Progenitor cell of endocrine pancreas (in vitro differentiated cells): ENCODE measurements at places on chromosomes 2 and 18. TPM values are rescaled to one million over a fixed set of nuclear protein-coding genes. Genes with fewer than 3 reads are reported as not detected.

Gene PIAS2
- 36.3 and 42.6 TPM in 2 replicates for total RNA-seq

Gene DES
- not detected in 2 replicates for total RNA-seq

Gene CXCR4
- total RNA-seq = 5.9 and 10.4 TPM in 2 replicates

Gene HOXD3
- total RNA-seq = not detected in 2 replicates

Gene ZNF516
- 106 and 108 TPM in 2 replicates for total RNA-seq

Gene SERPINB7
- total RNA-seq = not detected in 2 replicates

Gene TDRD15
- total RNA-seq = 0.04 TPM in 1 of 2 replicates, not detected in the other

DNA sequence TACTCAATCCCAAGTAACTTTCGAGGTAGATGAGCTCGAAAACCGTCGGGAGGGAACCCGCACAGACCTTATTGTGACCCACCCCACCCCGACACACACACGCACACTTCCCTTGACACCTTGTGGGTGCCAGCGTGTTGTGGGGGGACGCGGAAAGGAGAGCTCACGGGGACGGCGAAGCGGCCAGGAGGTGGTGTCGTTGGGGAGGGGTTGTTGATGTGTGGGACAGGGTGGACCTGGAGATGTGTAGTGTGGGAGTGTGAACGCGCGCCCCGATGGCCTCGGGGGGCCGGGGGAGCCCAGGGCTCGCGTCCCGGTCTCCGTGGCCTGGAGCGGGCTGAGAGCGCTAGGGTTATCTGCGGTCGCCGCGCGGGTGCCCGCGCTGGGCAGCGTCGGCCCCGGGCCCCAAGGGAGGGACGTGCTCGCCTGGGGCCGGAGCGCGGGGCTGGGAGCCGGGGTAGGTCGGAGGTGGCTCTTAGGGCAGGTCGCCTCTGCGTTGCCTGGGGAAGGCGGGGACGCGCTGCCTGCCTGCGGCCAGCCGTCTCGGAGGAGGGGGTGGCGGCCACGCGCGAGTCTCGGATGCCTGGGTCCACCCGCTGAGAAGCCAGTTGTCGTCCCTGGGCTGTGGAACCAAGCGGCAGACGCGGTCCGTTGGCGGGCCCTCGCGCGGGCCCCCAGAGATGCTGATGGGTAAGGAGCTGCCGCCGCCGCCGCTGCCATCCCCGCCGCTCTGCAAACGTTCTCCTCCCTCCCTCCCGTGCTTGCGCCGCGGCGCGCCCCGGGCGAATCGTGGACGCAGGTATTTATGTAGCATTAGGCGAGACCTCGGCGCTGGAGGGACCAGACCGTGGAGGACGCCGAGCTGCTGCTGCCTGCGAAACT lies 1.6 kb downstream of the KLHL29 start:
- DNase-seq = peak; percentile 15

DNA sequence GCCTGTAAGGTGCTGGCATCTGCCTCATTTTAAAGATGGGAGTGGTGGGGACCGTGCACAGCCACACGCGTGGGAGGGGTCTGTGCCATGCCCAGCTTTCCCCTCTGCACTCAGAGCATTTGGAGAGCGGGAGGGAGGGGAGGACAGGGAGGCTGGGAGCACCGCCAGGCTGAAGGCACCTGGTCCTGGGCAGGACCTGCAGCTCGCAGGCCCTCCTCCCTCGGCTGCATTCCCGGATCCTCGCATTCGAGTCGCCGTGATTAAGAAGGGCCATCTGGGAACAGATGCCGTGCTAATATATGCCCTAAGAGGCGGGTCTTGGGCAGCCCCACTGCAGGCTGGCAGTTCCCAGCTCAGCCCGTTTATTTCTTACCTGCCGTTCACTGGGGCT lies 84.0 kb downstream of the PTGR3 start:
- DNase-seq = no peak

- DNase-seq = no peak
Observed at GRCh38 chr2:60292242-60292641, 261.2 kb downstream of the BCL11A start.

DNA sequence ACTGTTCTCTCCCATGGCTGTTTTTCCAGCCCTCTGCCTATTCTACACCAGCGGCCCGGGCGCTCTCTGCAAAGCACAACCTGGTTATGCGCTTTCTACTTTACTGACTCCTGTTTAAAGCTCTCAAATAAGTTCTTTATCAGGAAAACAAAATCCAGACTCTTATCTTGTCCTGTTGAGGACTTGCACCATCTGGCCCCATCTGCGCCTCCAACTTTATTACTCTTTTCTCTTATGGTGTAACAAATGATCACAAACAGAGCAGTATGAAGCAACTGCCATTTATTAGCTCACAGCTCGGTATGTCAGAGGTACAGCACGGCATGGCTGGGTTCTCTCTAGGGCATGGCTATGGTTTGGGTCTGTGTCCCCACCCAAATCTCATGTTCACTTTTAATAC lies 236.5 kb upstream of the NT5C1B start:
- DNase-seq = no peak

GRCh38 chr2:219946021-219946420 lies 318.6 kb downstream of the SLC4A3 start:
- DNase-seq = no peak

GRCh38 chr2:212136216-212136795 lies 402.3 kb downstream of the ERBB4 start:
- no peak for DNase-seq

- DNase-seq = no peak
Observed at GRCh38 chr2:5454051-5454390, 238.2 kb upstream of the SOX11 start.

DNA sequence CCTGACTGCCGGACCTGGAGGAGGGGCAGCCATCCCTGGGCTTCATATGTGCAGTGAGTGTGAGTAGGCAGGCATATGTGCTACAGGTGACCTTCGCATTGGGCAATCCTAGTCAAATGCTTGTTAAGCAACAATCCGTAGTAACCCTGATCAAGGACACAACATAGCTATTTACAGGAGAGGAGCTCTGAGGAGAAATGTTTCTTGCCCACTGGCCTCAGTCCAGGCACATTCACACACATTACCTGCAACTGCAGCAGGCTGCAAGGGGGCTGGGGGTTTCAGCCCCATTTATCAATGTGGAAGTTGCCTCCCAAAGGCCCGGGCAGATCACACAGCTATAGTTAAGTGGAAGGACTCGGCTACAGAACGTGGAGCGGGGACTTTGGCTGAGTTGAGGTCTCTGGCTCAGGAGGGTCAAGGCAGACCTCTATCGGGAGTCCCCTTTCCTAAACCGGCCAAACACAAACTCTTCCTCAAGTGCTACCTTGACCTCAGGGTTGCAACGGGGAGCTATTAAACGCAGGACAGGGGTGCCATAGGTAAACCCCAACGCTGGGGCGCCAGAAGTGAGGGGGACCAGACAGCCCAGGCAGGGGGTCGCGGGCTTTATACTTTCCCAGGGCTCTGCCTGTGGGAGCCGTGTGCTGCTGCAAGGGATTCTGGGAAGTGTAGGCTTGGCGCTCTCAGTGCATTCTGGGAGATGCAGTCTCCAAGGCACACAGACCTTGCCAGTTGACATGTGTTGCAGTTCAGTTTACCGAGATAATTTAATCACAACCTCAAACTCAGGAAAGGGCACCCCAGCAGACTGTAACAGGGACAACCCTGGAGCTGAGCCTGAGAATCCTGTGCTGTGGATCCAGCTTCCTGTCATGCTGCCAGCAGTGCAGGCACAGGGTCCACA lies 9.4 kb downstream of the KHK start:
- DNase-seq = no peak

- DNase-seq = no peak
Observed at GRCh38 chr18:49052891-49053644, 102.3 kb upstream of the SMAD7 start.

DNA sequence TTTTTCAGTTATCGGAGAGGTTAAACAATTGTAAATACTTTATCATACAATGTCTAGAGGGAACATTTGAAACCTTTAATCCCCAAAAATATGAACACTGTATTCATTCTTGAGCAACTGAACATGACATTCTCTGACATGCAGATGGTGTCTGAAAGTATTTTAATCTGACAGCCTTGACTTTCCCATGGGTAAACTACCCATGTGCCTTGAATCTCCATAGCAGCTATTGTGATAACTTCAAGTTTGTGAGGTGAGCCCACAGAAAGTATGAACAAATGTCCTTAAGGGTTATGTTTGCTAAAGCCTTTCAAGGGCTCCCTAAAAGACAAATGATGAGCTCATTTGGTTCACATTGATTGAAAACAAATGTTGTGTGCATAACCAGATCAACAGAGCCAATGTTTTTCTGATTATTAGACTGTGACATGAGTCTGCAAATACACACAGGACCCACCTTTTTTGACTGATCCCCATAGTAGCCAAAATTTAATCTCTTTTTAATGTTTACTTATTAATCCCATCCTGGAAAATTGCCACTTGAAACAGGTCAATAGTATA lies 1326.0 kb downstream of the LRP1B start:
- DNase-seq = no peak

DNA sequence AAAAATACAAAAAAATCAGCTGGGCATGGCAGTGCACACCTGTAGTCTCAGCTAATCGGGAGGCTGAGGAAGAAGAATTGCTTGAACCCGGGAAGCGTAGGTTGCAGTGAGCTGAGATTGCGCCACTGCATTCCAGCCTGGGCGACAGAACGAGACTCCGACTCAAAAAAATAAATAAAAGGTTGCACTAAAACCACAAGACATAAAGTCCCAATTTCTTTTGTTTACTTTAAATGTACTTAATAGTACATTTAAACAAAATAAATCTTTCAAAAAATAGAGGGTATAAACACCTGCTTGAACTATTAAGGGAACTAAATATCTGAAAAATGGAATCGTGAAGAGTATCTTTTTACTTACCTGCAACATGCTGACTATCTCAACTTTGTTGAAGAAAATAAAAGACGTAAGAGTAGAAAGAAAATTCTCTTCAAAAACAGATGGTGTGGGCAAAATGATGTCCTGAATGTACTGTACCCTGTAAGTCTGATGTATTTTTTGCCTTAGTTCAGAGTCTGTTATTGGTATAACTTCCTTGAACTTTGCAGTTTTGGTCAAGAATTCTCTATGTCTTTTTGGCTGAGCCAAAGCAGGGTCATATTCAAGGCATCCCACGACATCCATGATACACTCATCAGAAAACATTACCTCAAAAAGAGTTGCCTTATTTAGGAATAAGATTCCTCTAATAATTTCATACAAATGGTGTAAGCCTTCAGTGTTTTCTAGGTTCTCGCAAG lies 19.2 kb downstream of the PPP4R3B start:
- DNase-seq = no peak

DNA sequence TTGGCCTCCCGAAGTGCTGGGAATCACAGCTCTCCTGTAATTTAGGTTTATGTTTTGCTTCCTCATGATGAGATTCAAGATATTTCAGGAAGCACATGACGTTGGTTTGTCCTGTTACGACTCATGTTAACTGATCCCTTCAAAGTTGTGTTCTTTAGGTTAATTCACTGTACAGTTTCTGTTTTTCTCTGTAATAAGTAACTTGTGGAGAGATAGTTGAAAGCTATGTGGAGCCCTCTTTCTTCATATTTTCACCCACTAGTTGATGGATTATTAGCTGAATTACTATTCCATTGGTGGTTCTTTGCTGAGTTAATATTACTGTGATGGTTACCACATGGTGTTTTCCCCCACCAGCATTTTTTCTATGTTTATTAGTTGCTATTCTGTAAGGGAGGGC lies 18.3 kb upstream of the CHCHD5 start:
- no peak for DNase-seq

DNA sequence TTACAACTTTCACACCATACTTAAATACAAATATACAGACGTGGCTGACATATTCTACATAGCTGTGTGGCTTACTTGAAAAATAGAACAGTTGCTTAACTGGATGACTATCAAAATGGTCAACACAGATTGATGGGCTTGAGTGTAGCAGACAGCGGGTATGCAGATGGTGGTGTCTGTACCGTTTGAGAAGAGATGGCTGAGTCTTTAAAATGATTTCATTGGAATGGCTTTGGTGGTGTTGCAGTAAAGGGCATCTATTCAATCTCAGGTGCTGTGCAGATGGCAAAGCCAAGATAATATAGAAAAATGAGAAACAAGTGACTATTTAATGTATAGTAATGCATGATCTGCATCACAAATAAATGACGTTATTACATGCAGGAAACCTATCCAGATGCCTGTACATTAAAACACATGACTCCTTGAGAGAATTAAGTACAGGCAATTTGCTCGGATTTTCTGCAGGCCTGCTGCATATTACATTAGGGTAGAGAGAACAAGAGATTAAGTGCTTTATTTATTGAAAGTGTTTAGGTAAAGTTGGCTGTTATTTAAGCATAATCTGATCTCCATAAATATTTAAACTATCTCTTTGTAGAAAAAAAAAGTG lies 68.5 kb downstream of the AGPS start:
- DNase-seq = no peak

DNA sequence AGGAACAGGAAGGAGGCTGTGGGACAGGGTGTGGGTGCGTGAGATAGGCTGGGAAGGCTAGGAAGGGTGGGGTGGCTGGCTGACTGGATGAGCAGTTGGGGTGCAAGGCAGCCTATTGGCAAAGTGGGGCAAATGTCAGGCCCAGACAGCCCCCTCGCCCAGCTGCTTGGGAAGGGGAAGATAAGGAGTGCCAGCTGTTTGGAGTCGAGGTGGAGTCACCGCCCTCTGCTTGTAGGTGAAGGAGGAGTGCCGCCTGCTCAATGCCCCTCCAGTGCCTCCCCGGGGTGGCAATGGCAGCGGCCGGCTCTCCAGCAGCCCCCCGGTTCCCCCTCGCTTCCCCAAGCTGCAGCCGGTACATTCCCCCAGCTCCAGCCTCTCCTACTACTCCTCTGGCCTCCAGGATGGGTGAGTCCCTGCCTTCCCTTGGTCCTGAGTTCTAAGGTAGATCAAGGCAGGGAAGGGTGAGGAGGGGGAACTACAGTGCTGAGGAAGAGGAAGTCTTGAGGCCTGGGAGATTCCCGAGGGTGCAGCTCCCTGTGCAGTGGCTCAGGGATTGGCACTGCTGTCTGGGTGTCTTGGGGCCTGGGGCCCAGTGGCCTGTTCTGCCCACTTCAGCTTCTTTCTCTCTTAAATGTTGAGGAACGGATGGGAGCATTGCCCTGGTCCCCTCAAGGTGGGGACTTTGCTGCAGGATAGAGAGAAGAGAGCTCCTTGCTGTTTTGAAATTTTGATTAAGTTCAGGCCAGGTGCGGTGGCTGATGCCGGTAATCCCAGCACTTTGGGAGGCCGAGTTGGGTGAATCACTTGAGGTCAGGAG lies 13.3 kb downstream of the GAREM2 start:
- no peak for DNase-seq

- no peak for DNase-seq
Observed at GRCh38 chr18:24999650-25000267, 352.2 kb downstream of the ZNF521 start.

DNA sequence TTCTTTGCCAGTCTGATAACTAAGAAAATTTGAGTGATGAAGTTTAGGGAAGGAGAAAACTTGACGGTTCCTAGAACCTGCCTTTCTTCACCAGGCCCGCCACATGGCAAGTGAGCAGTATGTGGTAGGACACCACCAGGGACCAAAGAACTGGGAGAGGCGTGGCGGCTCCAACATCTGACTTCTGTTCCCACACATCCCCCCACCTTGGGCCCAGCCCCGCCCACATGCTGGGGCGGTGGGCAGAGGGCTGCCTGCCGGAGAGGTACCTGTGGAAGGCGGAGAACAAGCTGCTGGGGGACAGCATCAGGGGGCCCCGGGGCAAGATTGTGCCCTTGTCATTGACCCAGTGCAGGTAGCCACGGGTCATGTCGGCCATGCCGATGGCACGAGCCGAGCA lies 75.0 kb downstream of the EMILIN2 start:
- DNase-seq = no peak
